ENCODE measurements at places on chromosomes 7 and 10. TPM values are rescaled to one million over a fixed set of nuclear protein-coding genes. Genes with fewer than 3 reads are reported as not detected.

- no peak for DNase-seq
Observed at GRCh38 chr10:71380841-71381240, 15.9 kb upstream of the CDH23 start.

- DNase-seq, result no peak
Observed at GRCh38 chr7:19333706-19334105, 188.5 kb upstream of the FERD3L start.

GOT1 gene
- total RNA-seq, result 13.2 TPM

DNA sequence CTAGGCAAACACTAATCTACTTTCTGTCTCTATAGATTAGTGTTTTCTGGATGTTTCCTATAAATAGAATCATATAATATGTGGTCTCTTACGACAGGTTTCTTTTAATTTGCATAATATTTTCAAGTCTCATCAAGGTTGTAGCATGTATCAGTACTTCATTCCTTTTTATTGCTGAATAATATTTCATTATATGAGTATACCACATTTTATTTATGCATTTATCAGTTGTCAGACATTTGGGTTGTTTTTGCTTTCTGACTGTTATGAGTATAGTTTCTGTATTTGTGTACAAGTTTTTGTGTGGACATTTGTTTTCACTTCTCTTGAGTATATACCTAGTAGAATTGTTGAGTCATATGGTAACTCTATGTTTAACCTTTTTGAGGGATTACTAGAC lies 48.2 kb downstream of the SHOC2 start:
- DNase-seq, result no peak

- DNase-seq, result no peak
Observed at GRCh38 chr10:44311563-44312051, 73.3 kb downstream of the CXCL12 start.

HOXA4 gene
- total RNA-seq, result 0.31 TPM

TMEM273 gene
- not detected for total RNA-seq

MMD2 gene
- total RNA-seq, result not detected

GRID2IP gene
- 2.6 TPM for total RNA-seq

ZNF488 gene
- not detected for total RNA-seq

DNA sequence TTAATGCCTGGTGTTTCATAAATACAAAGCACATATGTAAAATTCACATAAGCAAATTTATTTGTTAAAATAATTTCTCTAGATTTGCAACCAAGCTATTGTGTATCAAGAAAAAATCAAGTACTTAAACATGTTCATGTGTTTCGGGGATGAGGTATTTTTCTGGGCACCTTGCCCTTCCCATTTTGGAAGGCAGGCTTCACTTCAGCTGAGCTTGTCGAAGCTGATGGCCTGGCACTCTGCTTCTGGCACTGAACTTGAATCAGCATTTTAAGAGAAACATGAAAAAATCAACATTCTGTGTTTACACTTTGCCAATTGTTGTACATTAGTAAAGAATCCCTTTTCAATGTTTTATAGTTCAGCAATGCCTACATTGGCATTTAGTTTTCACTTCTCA lies 179.1 kb upstream of the STEAP4 start:
- DNase-seq, result no peak

DNA sequence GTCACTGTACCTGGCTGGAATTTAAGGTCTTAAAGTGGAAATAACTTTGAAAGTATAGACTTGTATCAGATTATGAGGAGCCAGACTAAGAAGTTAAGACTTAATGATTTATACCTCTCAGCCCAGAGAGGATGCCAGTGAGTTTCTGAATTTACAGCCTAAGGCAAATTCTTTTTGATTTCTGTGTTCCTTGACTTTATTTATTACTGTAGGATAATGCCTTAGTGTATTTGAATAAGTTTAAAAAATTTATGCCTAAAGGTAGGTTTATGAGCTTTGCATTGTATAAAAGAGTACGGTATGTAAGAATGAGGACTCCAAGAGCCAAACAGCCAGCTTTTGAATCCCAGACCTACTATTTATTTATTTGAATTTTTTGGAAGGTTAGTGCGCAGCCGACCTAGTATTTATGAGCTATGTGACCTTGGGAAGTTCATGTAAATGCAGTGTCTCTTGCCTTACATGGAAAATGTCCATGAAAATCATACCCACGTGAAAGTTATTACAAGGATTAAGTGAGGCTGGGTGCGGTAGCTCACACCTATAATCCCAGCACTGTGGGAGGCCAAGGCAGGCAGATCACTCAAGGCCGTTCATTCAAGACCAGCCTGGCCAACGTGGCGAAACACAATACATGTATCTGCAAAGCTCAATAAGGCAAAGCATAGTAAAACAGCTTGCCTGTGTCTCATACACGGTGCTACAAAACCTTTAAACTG lies 174.6 kb downstream of the AUTS2 start:
- no peak for DNase-seq

DNA sequence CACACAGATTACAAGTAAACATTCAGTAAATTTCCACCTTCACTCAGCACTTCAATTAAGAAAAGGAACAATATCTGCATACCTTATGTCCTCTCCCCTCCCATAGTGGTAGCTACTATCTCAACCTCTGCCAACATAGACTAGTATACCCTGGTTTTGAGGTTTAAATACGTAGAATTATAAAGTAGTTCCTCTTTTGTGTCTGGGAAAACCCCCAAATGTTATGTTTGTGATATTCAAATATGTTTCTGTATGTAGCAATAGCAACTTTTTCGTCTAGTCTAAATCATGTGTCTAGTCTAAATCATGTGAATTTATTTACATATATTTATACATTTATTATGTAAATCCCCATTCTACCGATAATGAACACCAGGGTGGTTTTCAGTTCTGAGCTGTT lies 13.2 kb upstream of the CAMK2B start:
- DNase-seq, result no peak

GRCh38 chr7:14069961-14070360 lies 80.5 kb upstream of the ETV1 start:
- DNase-seq, result no peak

KCP gene
- total RNA-seq, result 0.33 TPM

PLEKHA1 gene
- 78.0 TPM for total RNA-seq

SPDYE9 gene
- total RNA-seq, result not detected

GRCh38 chr7:69673074-69673473 lies 74.8 kb downstream of the AUTS2 start:
- no peak for DNase-seq

OR2A42 gene
- total RNA-seq, result not detected

DNA sequence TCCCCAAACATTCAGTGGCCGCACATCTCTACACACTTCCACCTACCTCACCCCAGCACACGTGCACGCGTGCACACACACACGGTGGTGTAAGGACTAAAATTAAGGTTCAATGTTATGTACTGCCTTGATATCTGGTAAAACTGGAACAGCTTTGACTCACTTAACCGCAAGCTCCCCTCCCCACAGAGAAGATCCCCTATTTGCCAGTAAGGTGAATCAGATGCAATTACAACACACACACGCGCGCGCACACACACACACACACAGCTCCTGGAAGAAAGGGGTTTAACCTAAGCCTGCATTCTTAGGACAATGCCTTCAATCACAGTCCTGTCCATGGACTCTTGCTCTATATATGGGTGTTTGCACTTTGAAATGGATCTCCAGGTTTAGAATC lies 25.5 kb upstream of the VPS41 start:
- no peak for DNase-seq

- no peak for DNase-seq
Observed at GRCh38 chr7:46133072-46133471, 212.0 kb upstream of the IGFBP3 start.

GRCh38 chr7:2386964-2387669 lies 16.3 kb upstream of the CHST12 start:
- DNase-seq, result no peak

- DNase-seq, result peak; percentile 18
Observed at GRCh38 chr10:89206402-89207180, 526 bp downstream of the CH25H start.

GRCh38 chr7:117323305-117323850 lies 520 bp upstream of the WNT2 start:
- no peak for DNase-seq

SFTPD gene
- not detected for total RNA-seq

- no peak for DNase-seq
Observed at GRCh38 chr10:26215935-26216584, 514 bp upstream of the GAD2 start.

SLC16A12 gene
- total RNA-seq, result not detected

DNA sequence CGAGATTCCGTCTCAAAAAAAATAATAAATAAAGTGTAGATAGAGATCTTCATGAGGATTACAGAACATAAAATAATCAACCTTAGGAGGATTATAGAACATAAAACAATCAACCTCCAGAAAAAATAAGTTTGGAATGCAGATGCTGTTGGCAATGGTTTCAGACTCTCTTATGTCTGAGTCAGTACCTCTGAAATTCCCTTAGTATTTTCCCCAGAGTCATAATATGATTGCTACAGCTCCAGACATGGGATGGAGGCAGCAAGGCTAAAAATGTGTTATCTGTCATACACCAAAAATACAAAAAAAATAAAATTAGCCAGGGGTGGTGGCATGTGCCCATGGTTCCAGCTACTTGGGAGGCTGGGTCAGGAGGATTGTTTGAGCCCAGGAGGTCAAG lies 22.2 kb downstream of the CADPS2 start:
- no peak for DNase-seq

GRCh38 chr7:21011153-21011552 lies 224.5 kb upstream of the SP8 start:
- DNase-seq, result no peak

DNA sequence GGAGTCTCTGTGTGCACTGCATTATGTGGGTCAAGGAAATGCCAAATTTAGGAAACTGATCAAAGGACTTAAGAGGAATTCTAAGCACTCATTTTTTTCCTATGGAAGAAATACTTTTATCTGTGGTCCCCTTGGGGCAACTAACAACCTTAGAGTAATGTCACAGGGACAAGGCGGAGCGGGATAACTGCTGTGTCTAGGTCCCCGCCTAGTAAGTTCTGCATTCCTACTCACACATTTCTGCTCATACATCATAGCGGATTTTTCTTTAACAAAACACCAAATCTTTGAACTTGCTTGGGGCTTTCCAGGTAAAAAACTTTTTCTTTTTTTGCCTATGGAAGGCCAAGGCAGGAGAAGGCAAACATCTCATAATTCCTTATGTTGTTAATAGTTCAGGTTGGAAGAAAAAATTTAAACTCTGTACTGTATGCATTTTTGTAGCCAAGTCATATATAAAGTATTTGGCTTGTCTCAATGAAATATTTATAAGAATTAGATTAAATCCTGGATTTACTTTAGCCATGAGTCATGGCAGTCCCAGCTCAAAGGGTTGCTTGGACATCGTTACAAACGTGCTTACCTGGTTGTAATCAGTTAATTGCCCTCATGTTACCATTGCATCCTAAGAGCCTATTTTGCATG lies 285.0 kb downstream of the PHTF2 start:
- DNase-seq, result no peak

All from naive thymus-derived CD8-positive, alpha-beta T cell (primary cell).